ENCODE measurements at places on chromosomes 1 and 21.
A peak's percentile ranks its signal among the peaks of the same experiment; 100 is the strongest.

DNA sequence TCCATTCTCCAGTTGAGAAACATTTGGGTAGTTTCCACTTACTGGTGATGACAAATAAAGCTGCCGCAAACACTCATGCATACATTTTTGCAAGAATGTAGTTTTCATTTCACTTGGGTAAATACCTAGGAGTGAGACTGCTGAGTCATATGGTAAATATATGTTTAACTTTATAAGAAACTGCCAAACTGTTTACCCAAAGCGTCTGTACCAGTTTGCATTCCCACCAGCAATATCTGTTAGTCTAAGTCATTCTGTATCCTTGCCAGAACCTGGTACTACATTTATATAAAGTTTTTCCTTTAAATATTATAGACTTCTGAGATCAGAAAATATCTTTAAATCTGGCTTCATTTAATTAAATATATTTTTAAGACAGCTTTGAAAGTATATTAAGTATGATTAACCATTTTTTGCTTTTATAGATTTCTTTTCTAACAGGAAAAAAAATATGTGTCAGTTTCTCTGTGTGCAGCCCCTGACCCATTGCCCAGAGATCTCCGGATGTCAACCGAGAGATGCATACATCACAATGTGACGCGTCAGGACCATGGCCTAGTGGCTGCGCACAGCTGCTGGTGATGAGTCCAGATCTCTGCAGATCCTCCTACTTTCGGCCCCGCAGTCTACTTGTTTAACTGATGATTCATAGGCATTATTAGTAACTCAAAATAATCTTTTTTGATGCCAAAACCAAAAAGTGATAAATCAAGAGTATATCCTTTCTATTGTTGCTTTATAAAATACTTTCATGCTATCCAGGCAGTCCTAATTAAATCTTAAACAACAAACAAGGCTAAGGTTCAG, 227.1 kb upstream of the MAP1LC3C start:
- no peak for ATAC-seq

DNA sequence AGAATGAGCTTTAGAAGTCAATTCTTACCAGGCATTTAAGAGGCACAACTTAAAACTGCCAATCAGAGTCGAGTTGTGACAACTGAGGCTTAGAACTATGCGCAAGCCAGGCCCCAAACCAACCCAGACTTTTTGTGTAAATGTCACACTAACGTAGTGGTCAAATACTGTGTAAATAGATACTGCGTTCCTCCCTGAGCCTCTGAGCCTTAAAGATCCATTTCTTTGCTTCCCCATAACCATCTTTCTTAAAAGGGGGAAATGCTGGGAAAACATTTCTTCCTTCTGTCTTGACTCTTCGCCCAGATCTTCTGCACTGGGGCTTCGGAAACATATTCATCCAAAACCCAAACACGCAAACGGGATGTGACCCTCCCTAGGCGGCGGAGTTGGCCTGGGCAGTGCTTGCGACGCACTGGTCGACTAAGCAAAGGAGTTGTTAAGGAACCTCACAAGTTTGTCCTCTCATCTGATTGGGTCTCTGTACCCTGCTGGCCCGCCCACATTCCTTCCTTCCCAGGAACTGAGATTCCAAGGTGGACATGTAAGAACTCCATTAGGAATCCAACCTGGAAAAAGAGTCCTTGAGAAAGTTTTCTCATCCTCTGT, 2.6 kb downstream of the ADAMTS5 start:
- no peak for ATAC-seq

- ATAC-seq, result no peak
Measured at GRCh38 chr1:51517361-51518032, 1.6 kb downstream of the EPS15 start.

- peak; percentile 50 for ATAC-seq
Measured at GRCh38 chr1:211579440-211580302, 710 bp upstream of the SLC30A1 start.

GRCh38 chr1:51190961-51191360, 45.1 kb upstream of the RNF11 start:
- ATAC-seq, result no peak

- ATAC-seq, result peak; percentile 45
Measured at GRCh38 chr21:15687208-15687607, 42.6 kb upstream of the USP25 start.

DNA sequence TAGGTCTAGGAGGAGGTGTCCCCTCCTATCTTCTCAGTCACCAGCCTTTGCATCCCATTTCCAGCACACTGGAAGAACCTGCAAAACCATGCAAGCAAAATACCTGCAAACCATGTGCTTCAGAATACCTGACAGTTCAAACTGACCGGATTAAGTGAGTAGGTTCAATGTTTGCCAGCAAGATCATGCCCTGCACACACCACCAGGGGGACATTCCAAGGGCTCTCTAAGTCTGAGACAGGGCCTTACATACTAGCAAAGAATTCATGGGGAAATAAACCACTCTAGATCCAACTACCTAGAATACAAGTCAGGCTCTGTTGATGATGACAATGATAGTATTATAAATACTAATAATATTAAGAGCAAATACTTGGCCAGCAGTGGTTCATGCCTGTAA, 27.6 kb downstream of the INPP5B start:
- ATAC-seq, result no peak

DNA sequence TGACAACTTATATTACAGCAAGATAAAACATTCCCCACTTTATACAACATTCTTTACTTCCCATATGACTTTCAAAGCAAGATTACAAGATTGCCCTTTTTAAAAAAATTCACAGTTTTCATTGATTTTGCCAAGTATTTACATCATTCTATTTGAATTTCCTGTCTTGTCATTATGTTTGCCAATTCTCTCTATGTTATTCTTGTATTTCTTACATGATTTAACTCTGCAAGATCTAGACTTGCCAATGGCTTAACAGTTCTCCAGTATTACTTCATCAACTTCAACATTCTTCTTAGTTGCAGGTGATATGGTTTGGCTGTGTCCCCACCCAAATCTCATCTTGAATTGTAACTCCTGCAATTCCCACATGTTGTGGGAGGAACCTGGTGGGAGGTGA, 31.6 kb downstream of the FMO4 start:
- no peak for ATAC-seq

- no peak for ATAC-seq
Measured at GRCh38 chr1:60101516-60101915, 27.9 kb upstream of the C1orf87 start.

DNA sequence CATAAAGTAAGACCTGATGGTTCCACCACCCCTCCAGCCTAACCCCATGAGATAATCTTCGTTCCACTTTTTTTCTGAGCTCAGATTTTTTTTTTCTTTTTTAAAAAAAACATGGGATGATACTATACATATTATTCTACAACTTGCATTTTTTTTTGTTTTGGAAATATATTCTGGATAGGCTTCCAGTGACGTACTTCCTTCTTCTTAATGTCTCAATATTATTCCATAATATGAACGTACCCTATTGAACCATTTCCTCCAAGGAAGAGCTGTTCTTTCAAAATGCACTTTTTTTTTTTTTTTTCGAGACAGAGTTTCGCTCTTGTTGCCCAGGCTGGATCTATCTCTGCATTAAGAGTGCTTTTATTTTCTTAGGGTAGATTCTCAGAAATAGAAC, 1.5 kb downstream of the EDEM3 start:
- ATAC-seq, result no peak

- ATAC-seq, result no peak
Measured at GRCh38 chr1:24284156-24284471, 35.0 kb upstream of the GRHL3 start.

- ATAC-seq, result no peak
Measured at GRCh38 chr21:33695813-33696212, 53.5 kb downstream of the ITSN1 start.

DNA sequence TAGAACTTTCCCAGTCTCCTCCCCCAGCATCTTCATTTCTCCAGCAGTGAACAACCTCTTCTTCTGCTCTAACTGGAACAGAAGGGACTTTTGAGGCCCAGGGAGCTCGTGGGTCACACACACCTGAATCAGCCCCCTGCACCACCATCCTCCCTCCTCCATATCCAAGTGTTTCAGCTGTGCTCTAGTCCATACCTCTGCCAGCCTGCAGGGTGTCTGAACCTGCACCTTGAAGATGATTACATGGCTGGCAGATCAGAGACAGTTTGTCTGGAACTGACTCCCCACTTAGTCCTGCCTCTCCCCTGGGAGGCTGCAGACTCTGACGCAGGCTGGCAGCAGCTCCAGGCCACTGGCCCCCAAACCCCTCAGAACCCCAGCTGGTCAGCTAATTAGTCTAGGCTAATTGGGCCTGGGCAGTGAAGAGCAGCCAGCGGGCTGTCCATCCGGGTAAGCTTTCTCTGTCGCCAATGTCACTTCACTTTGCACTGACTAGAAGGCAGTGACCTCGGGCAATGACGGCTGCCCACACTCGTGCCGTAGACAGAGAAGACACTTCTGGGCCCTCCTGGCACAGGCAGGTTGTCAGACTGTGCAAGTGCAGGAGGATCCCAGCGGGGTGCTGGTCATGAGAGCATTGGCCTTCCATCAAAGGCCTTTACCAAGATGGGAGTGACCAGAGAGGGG, 12.2 kb downstream of the CAMK1G start:
- ATAC-seq, result no peak

DNA sequence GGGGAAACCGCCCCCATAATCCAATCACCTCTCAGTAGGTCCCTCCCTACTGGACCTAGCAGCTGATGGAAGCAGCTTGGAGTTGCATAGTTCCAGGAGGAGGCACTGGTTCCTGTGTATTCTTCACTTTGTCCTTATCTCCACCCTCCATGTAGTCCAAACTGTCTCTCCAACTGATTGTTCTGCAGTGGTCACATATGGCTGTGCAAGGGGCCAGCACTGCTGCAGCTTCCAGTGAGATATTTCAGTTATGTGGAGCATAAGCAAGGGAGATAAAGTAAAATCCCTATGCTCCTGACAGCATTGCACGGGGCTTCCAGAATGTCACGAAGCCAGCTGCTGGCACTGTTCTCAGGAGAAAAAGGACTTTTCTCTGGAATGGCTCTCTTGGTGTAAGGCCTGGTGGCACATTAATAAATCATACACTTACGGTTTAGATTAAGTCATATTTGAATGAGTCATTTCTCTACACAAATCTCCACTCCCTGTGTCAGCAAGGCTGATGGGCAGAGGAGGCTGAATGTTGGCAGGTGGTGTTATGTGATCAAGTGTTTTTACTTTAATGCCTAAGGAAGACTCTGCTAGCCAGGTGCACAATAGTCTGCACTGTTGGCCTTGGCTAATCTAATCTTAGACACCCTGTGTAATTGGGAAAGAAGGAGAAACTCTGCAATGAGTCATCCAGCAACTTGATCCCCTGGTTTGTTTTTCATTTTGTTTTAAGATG, 93.4 kb downstream of the KCNK1 start:
- no peak for ATAC-seq

DNA sequence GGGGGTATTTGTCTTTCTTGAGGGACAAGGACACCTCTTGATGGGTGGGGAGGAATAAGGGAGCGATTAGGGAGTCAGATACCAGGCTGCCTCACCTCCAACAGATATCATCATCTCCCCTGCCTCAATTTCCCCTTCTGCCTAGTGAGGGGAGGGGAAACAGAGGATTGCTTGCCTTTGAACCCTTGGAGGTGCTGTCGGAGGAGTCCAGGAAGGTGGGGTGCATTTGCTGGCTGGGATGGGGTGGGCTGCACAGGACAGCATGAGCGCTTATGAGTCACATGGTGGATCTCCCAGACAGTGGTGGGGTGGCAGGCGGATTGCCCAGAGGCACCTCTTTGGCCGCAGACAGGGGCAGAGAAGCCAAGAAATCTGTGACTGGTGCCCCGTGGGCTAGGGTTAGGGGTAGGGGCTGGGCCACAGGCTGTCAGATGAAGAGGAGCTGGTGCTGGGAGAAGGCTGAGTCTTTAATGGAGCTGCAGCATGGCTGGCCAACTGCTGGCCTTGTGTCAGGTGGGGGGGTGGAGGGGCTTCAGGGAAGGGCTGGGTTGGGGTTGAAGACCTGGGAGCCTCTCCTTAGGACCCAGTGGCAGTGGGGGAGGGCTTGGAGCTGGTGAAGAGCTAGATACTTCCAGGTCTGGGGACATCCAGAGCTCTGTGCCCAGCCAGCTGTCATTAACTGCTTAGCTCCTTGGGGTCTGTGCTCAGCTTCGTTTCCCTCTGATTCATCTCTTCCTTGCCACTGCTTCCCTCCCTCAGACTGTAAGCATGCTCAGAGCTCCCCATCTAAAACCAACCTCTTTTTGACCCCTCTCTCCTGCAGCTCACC, 7.0 kb upstream of the ADORA1 start:
- ATAC-seq, result no peak

DNA sequence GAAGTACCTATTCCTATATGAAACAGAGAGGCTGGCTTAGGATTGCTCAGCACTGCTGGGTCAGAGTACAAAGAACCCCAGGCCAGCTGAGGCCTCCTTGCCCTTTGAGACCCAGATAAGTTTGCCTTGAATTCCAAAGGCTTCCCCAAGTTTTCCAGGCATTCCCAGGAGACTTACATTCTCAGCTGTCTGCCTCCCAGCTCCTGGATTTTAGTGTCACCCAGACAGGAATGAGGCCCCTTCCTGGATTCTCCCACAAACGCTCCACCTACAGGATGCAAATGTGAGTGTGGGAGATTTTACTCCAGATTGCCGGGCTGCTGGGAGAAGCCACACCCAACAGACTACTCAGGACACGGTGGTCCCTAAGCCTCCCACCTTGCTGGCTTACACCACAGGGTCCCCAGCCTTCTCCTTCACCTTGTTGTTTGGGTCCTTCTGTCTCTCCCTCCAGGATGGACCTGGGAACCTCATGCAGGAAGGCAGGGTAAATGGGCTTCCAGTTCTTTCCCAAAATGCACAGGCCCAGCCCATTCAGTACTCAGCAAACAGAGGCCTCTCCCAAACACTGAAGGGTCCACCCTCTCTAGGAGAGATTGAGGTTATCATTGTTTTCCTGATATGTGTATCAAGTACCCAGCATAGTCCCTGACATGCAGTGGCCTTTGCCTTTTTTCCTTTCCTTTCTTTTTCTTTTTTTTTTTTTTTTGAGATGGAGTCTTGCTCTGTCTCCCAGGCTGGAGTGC, 10.6 kb downstream of the RHBG start:
- no peak for ATAC-seq

- no peak for ATAC-seq
Measured at GRCh38 chr1:207898260-207898659, 12.7 kb downstream of the CD34 start.

- ATAC-seq, result peak; percentile 82
Measured at GRCh38 chr1:167673265-167673664, 43.2 kb downstream of the RCSD1 start.

- no peak for ATAC-seq
Measured at GRCh38 chr1:242546849-242547729, 22.6 kb upstream of the PLD5 start.
